Stimulated activated naive CD8-positive, alpha-beta T cell treated with anti-CD3 and anti-CD28 coated beads, Interleukin-15, Interleukin-2, amounts not matched to agents 100 U/mL and 50 U/mL, for 24 hours (primary cell): ENCODE measurements at places on chromosomes 3 and 15.
A peak's percentile ranks its signal among the peaks of the same experiment; 100 is the strongest.

DNA sequence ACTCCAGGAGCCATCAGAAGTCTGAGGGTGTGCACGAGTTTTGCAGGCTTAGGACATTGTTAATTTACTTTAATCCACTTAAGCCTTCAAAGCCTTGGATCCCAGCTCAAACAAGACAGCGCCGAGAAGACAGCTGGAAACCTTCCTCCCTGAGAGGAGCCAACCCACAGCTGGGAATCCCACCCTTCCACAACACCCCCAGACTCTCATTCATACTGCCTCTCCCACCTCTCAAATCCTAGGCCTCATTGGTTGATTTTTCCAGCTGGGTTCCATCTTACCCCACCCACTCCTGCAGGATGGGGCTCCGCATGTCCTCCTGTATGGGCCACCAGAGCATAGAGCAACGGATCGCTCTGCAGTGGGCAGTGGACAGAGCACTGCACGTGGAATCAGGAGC is 80.4 kb downstream of the SEMA5B start:
- no peak for DNase-seq

DNA sequence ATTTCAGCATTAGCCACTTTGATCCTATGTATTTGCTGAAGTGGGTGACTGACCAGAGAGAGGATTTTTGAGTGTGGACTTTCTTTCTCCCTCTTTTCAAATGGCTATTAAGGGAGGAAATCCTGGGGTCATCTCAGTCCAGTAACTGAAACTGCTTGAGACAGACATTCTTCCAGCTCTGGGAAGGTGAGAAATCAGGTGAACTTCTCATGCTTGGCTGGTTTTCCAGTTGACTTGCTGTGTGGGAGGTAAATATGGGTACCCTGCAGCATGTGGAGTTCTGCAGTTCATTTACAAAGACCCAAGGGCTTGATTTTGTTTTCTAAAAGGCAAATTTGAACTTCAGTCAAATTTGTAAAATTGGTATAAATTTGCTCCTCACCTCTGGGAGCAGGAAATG is 461.1 kb upstream of the TBL1XR1 start:
- no peak for DNase-seq

DNA sequence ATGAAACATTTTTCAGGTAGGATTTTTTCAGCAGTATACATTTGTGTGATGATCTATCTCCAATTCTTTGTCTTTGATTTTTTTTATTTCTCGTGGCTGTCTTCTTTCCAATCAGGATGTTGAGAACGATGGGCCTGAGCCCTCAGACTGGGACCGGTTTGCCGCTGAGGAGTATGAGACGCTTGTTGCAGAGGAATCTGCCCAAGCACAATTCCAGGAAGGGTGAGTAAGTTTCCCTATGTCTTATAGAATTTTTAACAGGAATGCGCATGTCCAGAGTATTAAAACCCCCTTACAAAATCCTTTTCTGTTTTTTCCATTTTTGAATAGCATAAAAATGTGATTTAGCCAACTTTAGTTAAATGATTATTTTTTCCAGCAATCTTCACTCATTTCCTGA is 90.0 kb downstream of the MSL2 start:
- no peak for DNase-seq

DNA sequence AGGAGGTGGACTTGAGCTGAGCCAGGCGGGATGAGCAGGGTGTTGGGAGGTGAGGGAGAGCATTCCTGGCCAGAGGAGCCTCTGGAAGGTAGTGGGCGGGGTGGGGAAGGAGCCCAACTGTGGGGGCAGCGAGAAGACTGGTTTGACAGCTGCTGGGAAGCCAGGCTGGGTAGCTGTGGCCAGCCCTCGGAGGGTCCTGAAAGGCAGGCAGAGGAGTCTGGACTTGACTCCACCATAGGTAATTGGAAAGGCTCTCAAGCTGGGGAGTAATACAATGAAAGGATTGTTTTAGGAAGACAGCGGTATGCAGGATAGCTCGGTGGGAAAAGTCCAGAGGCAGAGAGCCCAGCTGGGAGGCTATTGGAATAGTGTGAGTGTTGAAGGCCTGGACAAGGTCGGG is 17.2 kb downstream of the EPHB3 start:
- DNase-seq = no peak

DNA sequence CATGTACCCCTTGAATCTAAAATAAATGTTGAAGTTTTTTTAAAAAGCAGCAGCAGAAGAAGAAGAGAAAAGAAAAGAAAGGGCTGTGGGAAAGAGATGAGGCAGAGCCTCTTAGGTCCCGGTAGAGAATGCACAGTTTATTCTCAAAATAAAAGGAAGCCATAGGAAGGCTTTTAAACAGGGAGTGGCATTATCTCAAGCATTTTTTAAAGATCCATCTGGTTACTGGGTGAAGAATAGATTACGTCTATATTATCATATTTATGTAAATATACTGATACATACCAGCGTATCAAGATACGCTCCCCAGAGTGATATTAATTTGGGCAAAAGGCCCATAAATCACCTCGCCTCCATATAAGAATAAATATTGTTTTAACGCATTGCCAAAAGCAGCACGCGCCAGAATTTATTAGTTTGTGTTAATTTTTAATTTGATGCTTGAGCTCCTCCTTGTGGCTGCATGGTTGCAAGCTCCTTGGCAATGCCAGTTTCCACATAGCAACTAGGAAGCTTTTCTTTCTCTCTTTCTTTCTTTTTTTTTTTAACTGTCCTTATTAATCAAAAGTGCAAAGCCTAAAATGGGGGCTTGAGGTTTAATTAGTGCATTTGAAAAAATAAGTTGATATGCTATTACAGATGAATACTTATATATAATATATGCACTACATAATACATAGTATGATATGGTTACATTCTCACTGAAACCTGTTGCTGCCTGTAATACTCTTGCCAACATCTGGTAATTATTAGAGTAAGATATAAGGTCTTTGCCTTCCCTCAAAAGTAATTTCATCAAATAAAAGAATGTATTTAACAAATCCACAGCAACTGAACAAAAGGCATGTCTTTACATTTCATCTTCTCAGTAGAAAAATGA is 242.8 kb upstream of the UBE2E2 start:
- DNase-seq = peak; percentile 14

GRCh38 chr15:81113861-81114291 is 20.2 kb upstream of the CFAP161 start:
- DNase-seq = no peak

- no peak for DNase-seq
These were observed 81.3 kb downstream of the MTHFS start for GRCh38 chr15:79815468-79815867.

DNA sequence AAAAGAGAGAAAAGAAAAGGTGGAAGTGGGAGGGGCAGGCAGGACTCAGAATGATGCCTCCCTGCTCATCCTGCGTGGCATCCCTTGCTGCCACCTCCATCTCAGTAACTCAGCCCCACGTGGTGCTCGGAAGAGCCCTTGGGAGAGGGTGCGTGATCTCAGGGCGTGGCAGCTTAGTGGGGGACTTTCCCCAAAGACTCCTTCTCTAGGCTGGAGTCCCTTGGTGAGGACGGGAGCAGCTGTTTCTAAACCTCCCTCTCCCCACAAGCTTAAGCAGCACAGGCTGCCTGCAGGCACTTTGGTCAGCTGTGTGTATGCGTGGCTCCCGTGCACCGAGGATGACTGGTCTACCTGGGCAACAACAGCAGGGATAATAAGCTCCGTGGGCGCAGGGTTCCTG is 7.4 kb upstream of the ANPEP start:
- DNase-seq = no peak

- no peak for DNase-seq
These were observed 157.9 kb downstream of the STAC start for GRCh38 chr3:36538136-36538749.

GRCh38 chr15:54502416-54503075 is 524.3 kb downstream of the UNC13C start:
- DNase-seq = no peak

DNA sequence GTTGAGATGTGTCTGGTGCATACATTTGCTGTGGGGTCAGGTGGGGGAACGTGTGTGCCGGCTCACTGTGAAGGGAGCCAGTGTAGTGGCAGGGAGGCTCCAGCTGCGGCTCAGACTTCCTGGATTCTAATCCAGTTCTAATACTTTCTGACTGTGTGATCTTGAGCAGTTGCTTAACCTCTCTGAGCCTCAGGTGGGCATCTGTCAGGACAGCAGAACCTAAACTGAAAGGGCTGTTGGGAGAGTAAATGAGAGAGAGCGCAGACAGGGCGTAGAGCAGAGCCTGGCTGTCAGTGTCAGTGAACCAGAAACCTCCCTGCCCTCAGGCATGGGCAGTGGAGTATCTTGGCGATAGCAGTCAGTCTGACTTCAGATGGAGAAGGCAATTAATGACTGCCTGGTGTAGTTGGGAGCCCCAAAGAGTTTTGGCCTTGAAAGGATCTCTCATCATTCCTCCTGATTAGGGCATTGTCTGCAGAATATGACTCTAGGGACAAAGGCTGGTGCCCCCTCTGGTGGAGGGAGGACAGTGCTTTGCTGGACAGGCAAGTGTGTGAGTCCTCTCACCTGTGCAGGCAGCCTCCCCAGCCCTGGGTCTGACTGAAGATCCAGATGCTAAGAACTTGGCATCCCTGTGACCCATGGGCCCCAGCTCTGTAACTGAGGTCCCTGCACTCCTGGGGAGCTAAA is 9.6 kb downstream of the KBTBD13 start:
- peak; percentile 29 for DNase-seq

GRCh38 chr3:104908761-104909160 is 457.9 kb upstream of the ALCAM start:
- DNase-seq = no peak
